ENCODE measurements at places on chromosomes 2 and 18. TPM values are rescaled to one million over a fixed set of nuclear protein-coding genes. Genes with fewer than 3 reads are reported as not detected.

The VWC2L gene
- total RNA-seq: not detected

- no peak for DNase-seq
Observed at GRCh38 chr2:239668042-239668441, 267.2 kb upstream of the HDAC4 start.

DNA sequence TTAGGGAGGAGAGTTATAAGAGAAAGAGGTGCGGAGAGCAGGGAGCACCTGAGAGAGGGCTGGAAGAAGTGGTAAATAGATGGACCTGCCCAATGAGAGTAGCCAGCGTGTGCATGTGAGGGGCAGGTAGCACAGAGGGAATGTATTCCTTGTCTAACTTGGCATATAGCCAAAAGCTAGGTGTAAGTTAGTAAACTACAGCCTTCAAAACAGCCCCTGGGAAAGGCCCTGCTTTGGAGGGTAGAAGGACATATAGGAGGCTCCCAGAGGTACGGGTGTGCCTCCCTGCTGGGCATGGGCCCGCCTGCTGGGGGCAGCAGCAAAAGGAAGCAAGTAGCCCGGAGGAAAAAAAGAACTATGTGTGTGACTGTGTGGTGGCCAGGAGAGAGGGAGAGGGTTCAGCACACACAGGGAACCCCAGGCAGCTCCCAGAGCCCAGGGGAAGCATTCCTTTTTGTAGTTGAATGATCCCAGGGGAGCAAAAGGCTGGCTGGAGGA lies 48.0 kb downstream of the TCF7L1 start:
- DNase-seq: no peak

GRCh38 chr2:66665124-66665984 lies 230.4 kb downstream of the MEIS1 start:
- DNase-seq: no peak

GRCh38 chr2:8409461-8410260 lies 272.2 kb upstream of the ID2 start:
- no peak for DNase-seq

DNA sequence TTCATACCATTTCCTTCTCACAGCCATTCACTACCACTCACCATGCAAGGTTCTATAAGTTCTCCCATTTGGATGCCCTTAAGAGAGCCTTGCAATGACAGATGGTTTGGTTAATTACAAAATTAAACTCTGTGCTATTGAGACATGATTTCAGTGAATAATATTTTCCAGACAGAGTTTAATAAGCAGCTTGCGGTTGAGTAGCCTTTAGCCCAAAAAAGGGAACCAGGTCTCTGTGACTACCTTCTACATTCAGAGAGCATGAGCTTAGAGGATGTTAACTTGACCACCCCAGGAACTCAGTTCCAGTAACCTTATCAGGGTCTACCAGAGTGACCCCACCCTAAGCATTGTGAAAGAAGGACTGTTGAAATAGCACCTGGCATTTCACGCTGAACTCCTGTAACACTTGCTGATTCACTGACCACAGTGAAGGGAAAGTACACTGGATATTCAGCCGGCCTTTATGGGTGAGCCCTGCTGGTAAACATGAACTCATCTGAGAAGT lies 1173.1 kb upstream of the ZEB2 start:
- no peak for DNase-seq

The POTEI gene
- not detected for total RNA-seq

GRCh38 chr2:149735237-149735958 lies 147.8 kb upstream of the MMADHC start:
- no peak for DNase-seq

The TPRKB gene
- 28.3 TPM for total RNA-seq

The SLC39A6 gene
- 15.9 TPM for total RNA-seq

- no peak for DNase-seq
Observed at GRCh38 chr2:201858281-201859184, 52.2 kb downstream of the CDK15 start.

The ZBTB7C gene
- total RNA-seq: 7.7 TPM

- no peak for DNase-seq
Observed at GRCh38 chr18:70415823-70416488, 127.1 kb downstream of the SOCS6 start.

The ADD2 gene
- 1.1 TPM for total RNA-seq

The DAW1 gene
- 0.43 TPM for total RNA-seq
